ENCODE measurements at places on chromosomes 16 and 17.

- no peak for DNase-seq
Measured at GRCh38 chr17:71067669-71068407, 898.5 kb downstream of the KCNJ2 start.

DNA sequence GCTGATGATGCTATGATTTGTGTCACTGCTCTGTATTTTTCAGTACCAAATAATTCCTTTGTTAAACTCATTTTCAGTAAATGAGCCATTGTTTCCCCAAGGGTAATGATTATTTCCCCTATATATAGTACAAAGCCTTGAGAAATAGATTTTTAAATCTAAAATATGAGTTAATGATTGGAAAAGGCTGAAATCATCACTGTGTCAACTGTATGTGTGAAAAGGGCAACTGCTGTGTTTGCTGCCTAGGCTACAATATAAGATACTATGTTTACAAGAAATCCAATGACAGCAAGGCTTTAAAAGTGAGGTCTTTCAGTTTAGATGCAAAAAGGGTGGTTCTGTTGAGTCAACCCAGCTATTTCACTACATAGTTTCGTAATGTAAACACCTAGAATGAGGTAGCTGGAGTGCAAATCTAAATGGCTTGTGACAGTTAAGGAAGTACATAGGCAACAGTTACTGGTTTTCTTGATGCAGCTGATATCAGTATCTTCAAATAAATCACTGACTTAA lies 15.3 kb downstream of the NLK start:
- DNase-seq = no peak

DNA sequence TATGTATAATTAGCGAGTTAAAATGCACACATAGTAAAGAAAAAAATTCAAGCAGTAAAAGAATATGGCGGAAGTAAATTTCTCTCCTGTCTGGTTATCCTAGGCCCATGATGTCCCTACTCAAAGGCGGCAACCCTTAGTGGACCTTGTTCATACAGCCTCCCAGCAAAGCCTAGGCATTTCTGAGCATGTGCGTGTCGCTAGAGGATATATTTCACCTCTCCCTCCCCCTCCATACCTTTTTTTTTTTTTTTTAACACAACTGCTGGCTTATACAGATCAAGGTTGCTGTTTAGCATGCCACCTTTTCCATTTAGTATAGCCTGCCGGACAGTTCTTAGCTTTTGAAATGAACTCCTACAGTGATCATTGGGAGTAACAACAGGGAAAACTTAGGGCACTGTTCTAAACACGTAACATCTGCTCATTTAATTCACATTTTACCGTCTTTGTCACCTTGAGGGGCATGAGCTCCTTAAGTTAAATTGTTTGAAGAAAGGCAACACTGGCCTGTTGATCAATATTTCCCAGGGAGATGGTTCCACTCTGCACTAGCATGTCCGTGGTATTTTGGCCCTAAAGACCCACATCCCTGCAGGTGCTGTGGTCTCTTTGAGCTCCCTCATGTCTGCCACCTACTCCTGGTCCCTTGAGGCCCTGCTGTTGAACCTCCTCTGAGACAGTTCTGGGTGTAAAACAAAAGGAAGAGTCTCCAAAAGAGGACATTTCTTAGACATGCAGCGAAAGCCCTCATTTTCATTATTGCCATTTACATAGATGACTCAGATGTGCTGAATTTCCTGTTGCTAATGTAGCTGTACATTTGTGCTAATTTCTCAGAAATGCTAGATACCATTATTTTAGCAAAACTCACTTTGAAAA lies 4.1 kb upstream of the TNFRSF13B start:
- DNase-seq = no peak

DNA sequence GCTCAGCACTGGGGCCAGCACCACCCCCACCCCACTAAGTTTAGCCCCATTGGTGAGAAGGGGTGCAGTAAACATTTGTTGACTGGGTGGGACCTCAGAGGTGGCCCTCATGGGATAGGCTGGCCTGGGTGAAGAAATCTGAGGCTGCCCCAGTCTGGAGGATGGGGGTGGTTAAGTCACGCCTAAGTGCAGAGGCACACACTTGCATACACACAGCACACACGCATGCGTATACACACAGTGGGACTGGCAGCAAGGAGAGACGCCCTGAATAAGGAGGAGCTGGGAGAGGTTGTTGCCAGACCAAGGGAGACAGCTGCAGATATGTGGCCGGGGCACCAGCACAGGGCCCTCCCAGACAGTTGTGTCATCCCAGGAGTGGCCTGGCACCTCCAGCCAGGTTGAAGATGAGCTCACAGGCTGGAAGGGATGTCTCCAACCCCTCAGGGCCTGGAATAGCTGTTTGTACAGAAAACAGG lies 3.0 kb upstream of the BCAR1 start:
- no peak for DNase-seq

DNA sequence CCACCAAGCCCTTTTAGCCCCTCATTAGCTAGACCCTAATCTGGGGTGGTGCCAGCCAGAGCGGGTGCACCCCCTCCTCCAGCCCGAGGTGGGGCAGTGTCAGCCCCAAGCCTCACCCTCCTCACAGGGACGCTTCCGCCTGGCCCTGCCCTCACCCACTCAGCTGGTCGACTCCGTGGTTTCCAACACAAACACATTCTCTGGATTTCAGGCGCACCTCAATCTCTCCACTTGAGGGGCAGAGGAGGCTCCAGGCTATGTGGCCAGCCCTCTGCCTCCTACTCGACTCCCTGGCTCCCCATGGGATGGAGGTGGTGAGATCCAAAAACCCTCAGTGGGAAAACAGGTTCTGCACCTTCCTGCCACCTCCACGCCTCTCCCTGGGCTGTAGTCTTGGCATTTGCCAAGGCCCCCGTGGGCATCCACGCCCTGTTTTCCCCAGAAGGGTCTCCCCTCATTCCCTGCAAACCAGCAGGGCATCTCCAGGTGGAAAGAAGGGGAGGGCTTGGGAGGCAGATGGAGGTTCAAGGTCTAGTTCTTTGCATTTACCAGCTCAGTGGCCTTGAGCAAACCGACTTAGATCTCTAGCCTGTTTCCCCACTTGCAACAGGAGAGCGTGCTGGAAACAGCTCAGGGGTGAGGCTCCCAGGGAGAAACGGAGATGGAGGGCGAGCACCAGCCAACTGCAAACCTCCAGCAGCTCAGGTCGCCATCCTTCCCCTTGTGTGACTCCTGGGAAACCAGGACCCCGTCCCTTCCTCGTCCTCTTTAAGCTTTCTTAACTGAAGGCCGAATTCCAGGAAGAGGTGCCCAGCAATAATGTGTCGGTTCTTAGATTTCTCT lies 1.7 kb downstream of the EMP2 start:
- DNase-seq = no peak

- DNase-seq = no peak
Measured at GRCh38 chr17:4175921-4176807, 33.2 kb downstream of the CYB5D2 start.

DNA sequence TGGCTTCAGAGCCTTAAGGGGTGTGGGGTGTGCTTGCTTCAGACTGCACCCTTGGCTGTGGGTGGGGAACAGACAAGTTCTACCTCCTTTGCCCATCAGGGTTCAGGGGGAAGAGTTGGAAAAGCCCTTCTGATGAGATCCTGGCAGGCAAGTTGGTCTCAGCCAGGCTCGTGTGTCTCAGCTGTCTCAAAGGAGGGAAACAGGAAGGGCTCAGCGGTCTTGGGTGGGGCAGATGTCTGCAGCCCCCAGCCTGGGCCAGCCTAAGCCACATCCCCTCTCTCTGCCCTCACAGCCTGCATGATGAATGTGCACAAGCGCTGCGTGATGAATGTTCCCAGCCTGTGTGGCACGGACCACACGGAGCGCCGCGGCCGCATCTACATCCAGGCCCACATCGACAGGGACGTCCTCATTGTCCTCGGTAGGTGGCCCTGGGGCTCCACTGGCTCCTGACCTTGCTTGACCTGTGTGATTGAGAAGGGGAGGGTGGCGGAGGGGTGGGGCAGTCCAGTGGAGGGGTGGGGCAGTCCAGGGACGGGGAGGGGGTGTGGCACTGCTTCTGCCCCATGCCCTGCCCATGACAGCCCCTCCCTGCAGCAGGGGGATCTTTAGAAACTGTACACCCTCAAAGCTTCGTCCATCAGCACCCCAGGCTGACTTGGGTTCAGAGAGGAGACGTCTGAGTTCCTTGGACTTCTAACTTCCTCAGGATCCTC lies 199.5 kb downstream of the PRKCB start:
- DNase-seq = no peak

- DNase-seq = no peak
Measured at GRCh38 chr17:14875557-14876412, 389.3 kb downstream of the PMP22 start.

- DNase-seq = no peak
Measured at GRCh38 chr16:20259541-20259940, 67.8 kb downstream of the GP2 start.

DNA sequence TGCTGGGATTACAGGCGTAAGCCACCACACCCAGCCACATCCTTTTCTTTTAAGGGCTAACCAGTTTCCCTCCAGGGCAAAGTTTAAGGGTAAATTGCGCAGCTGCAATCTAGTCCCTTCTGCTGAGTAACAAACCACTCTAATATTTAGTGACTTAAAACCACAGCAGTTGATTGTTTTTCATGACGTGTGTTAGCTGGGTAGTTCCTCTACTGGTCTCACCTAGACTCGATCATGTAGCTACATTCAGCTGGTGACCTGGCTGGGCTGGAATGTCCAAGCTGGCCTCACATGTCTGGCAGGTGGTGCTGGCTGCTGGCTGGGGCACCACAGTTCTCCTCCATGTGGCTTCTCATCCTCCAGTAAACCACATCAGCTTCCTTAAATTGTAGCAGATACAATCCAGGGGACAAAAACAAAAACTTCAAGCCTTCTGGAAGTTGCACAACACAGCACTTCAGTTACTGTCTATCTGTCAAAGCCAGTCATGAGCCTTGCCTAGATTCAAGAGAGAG lies 75.5 kb downstream of the GPRC5B start:
- no peak for DNase-seq

DNA sequence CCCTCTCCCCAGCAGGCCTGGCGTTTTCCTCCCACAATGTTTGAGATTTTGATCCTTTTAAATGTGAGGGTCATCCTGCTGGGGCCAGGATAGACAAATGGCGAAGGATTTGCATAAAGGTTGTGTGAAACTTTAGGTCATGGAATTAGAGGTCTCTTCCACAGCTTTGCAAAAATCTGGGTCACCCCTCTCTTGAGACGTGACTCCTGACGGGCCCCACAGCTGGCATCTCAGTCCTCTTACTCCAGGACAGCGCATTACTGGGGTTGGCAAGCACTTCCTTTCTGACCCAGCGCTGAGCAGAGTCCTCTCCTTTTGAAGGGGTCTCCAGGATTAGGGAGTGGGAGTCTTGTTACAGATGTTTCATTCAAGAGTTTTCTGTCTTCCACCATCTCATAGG lies 7.4 kb downstream of the ZNF629 start:
- no peak for DNase-seq

DNA sequence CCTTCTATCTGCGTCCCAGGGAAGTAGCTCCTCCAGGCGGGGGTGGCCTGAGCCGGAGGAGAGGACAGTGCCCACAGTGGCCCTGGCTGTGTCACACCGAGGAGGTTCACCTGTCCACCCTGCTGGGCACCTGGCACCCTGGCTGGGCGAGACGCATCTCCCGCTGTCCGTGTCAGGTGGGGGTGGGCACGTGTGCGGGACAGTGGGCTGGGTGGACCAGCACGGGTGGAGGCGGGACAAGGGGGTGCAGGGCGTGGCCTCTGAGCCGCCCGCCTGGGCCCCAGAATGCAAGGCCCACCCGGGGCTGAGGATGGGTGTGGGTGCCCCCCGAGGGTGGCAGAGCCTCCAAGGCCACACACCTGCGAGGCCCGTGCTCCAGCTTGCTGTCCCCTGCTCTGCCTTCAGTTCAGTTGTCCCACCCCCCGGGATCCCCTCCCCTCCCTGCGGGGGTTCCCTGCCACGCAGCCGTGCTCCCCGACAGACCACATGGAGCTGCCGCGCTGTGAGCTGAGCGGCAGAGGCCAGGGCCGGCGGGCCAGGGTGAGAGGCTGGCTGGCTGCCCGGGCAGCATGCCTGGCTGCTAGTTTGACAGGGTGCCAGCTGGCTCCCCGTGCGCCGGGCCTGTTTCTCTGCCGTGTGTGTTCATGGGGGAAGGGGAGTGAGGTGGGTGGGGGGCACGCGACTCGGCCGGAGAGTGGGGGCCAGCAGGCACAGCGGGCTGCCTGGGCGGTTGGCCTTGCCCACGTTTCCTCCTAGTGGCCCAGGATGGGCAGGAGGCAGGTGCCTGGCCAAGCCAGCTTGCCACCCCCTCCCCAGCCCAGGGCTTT lies 33.9 kb downstream of the BAHCC1 start:
- no peak for DNase-seq

- no peak for DNase-seq
Measured at GRCh38 chr16:25419153-25419552, 161.5 kb upstream of the ZKSCAN2 start.

- no peak for DNase-seq
Measured at GRCh38 chr17:63349478-63350000, 96.6 kb downstream of the CYB561 start.

DNA sequence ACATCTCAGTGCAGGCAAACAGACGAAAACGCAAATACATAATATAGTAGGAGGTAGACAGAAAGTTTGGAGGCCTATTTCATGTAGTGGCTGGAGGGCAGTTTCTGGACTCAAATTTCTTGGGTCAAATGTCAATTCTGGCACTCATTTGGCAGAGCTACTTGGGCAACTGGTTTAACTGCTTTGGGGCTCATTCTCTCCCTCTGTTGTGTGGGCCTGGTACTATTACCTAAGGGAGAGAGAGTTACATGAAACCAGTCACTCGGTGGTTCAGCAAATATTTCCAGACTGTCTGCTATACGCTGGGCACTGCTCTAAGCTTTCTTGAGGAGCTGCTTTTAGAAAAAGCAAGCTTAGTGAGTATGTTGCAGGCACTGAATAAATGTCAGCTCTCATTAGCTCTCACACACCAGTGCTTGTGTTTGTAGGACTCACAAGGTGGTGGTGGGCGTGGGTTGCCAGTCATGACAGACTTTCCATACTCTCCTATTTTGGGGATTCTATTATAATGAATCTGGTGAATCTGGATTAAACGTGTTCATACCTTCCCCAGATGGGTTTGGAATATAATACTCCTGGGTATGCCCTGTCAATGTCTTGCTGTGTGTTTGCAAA lies 1.8 kb upstream of the SHISA9 start:
- DNase-seq = no peak

DNA sequence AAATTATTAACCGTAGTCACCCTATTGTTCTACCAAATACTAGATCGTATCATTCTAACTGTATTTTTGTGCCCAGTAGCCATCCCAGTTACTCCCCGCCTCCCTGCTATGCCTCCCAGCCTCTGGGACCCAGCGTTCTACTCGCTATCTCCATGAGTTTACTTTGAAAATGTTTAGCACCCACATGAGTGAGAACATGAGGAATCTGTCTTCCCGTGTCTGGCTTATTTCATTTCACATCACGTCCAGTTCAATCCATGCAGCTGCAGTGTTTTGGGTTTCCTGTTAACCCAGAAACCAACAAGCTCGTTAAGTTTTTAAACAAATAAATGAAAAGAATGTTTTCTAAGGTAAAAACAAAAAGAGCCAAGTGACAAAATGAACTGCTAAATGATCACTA lies 82.1 kb downstream of the VPS53 start:
- no peak for DNase-seq

GRCh38 chr17:44187131-44187899 lies 543 bp downstream of the TMUB2 start:
- no peak for DNase-seq

GRCh38 chr16:48041981-48042421 lies 113.8 kb downstream of the ABCC12 start:
- DNase-seq = no peak
